ENCODE measurements at places on chromosomes 3 and 15.

- no peak for DNase-seq
Measured at GRCh38 chr3:152428577-152428976, 159.8 kb downstream of the MBNL1 start.

GRCh38 chr3:89954137-89954536 is 846.7 kb downstream of the EPHA3 start:
- no peak for DNase-seq

DNA sequence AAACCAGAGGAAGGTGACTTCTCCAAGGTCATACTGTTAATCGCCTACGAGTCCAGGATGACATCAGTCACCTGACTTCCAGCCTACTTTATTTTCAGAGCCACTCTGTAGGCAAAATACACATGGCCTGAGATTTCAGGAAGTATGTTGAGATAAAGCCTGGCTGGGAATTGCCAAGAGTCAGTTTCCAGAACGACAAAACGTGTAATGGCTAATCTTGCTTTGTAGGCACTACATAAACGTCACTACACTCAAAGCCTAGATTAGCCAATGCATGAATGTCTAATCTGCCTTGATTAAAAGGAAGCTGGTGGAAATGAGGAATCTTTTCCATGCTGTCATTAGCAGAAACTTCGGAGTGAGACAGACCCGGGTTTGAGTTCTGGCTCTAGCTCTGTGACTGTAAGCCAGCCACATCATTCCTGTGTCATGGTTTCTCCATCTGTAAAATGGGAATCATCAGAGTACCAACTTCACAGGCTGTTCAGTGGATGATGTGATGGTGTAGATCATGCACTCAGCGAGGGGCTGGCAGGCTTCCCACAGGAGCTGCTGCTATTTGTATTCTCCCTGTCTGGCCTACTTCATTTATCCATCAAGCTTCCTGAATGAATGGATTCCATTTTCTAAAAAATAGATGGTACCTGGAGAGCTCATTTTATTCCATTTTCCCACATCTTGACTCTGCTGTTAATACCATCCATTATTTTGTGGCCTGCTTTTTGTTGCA is 241.9 kb downstream of the XXYLT1 start:
- DNase-seq: no peak

DNA sequence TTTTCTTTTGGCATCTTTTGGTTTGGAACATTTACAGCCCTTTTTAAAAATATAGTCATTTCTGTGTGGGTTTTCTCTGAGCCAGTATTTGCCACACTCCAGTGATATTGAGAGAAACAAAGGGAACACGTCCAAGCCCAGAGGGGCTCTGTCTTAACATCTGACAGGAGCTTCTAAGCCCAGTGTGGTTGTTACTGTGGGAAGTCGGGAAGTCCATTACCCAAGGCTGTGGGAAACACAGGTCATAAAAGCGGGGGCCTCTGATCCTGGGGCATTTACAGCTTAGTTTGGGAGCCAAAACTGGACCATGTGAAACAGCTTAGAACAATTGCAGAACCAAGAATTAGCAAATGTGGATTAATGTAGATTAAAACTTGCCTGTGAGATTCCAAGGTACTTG is 123.0 kb downstream of the PTPRG start:
- no peak for DNase-seq

DNA sequence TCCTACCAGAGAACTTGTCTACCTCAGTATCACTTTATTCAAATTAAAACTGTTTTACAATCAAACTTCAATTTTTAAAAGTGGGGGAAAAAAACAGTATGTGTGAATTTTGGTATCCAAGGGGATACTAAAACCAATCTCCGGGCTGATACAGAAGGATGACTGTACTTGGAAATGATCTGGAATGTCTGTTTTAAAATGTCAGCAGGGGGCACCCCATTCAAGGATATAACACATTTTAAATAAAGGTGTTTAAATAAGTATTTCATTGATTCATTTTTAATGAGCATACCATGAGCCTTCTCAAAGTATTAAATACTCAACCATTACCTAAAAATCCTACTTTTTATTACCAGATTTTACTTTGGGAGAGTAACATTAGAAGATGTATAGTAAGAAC is 67.9 kb downstream of the ULK4 start:
- DNase-seq: peak; percentile 42

DNA sequence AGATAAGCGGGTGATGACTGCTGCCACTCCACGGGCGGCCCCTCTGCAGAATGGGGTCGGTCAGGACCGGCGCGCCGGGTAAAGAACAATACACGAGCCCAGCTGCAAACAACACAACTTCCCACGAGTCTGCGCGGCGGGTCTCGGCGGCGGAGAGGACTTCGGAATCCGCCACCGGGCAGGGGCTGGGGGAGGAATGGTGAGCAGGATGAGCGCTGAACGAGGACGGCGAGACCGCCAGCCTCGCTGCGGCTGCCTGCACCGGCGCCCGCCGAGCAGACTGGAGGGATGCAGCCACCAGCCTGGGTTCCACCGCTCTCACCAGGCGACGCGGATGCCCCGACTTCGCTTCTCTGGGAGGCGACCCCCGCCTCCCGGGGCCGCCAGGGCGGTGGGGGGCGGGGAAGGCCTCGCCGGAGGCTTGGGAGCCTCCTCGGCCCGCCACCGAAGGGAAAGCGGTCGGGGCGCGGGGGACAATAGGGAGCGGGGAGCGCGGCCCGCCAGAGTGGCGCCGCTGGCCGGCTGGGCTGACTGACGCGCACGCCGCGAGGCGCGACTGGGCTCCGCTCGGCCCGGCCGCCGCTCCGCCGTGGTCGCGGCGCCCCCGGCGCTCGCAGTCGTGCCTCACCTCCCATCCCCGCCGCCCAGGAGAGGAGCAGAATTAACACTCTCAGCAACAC is 515 bp downstream of the ADAM10 start:
- DNase-seq: peak; percentile 31

- DNase-seq: no peak
Measured at GRCh38 chr3:195735036-195735695, 14.4 kb downstream of the MUC20 start.

- DNase-seq: no peak
Measured at GRCh38 chr3:80159990-80160506, 392.2 kb upstream of the ROBO1 start.

GRCh38 chr3:138445236-138445635 is 10.8 kb downstream of the ESYT3 start:
- DNase-seq: no peak

- no peak for DNase-seq
Measured at GRCh38 chr15:73313861-73314260, 54.9 kb downstream of the HCN4 start.

DNA sequence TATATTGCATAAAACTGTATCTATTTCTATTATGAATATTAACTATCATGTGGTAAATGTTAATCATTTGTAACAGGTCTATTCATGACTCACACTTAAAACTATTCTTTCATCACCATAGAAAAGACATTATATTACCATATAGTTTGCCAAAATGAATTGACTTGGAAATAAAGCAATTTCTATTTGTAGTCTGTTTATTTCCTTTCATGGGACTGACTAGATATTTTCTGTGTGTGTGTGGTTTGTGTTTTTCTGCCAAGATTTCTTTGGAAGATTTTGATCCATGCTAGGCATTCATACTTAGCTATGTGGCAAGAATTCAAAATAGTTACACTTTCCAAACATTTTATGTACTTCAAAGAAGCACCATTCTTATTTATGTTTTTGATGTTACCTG is 522.5 kb upstream of the AGTR1 start:
- no peak for DNase-seq

DNA sequence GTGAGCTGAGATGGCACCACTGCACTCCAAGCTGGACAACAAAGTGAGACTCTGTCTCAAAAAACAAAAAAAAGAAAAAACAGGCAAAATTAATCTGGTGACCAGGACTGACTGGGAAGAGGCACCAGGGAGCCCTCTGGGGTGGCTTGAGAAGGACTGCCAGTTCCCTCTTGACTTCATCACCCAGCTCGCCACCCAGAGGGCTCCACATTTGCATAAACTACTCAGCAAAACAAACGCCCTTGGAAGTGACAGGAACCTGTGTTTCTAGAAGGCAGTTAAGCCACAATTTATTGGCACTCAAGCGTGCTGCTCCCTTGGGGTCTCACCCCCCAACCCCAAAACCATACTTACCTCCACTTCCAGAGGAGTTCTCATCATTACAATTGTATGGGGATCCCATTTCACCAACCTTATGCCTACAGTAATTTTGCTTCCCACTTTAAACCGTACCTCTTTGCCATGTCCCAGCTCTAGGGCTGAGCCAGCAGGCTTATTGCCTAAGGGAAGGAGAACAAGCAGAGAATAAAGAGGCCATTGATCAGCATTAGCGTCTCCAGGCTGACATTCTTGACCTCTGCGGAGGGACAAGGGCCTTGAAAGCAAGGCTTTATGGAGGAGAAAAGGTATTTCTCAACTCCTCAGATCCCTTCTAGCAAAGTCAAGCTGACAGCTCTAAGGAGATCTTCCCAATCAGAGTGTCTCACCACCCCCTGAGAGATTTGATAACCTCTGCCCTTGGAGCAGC is 357.4 kb downstream of the SHQ1 start:
- no peak for DNase-seq

DNA sequence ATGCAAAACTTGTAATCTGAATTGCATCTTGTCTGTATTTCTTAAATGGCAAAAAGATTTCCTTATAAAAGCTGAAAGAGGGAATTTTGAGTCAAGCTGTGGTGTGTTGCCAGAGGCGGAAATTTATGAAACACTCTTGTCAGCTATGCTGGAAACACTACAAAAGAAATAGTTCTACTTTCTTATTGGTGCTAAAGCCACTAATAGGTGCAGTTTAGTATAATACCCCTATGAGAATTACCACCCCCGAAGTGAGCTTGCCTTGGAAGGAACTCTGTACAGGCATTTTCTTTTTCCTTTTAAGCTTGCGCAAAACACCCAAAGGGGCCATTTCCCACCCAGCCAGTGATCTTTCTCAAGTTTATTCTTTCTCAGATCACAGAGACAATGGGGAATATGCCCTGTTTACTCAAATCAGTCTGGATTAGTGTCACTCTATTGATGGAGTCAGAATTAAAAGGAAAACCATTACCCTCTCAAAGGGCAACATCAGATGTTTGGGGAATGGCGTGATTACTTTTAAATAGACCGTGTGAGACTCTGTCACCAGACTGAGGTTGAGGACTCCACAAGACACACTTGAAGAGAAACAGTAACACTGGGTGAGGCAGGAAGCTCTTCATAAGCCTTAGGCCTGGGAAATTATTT is 166.0 kb downstream of the TP63 start:
- no peak for DNase-seq

GRCh38 chr3:29214009-29214658 is 66.7 kb upstream of the RBMS3 start:
- DNase-seq: no peak

DNA sequence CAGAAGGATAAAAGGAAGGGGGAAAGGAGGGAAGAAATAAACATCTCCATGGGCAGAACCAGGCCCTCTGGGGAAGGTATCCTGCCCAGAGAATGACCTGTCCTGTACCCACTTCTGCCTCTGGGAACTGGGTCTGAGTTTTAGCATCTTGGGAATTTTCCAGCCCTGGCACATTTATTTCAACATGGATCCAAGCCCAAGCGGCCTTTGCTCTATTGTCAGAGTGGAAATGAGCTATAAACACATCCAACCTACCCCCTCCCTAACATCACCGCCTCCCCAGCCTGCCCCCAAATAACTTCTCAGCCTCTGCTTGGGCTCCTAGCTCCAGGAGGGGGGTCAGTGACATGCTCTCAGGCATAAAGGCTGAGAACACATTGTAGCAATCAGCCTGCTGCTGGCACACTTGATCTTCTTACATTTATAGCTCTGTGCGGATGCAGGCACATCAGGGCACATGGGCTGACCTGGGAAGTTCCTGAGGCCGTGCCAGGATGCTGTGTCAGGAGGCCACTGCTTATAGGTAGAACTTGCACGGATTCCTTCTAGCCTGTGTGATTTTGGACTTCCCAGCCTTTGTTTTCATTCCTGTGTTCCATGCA is 4.6 kb upstream of the OXTR start:
- DNase-seq: no peak

GRCh38 chr15:100944244-100944895 is 25.2 kb downstream of the LRRK1 start:
- no peak for DNase-seq

GRCh38 chr15:76060118-76060989 is 569 bp downstream of the TMEM266 start:
- peak; percentile 32 for DNase-seq

GRCh38 chr15:99983886-99984286 is 250.6 kb upstream of the LYSMD4 start:
- DNase-seq: no peak

DNA sequence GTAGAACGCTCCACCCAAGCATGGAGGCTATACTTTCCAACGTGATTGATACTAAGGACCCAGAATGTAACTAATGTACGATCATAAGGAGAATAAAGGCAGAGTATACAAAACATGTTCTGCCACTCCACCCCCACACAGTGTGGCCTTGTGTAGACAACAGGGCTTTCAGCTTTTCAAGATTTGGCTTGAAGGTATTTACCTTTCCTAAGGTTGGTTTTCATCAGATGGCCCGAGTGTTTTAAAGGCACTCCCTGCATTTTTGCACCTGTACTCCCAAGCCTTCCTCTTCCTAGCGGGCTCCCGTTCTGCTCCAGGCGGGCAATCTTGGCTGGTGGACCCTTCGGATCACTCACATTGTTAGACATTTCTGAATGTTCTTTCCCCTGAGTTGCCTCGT is 4.6 kb downstream of the SATB1 start:
- no peak for DNase-seq

- peak; percentile 54 for DNase-seq
Measured at GRCh38 chr3:10223676-10224639, 24.3 kb upstream of the TATDN2 start.

- no peak for DNase-seq
Measured at GRCh38 chr15:31374489-31374888, 47.9 kb downstream of the KLF13 start.

- no peak for DNase-seq
Measured at GRCh38 chr3:40939741-40940130, 259.6 kb upstream of the CTNNB1 start.

- DNase-seq: no peak
Measured at GRCh38 chr3:134621854-134622253, 29.0 kb downstream of the KY start.

DNA sequence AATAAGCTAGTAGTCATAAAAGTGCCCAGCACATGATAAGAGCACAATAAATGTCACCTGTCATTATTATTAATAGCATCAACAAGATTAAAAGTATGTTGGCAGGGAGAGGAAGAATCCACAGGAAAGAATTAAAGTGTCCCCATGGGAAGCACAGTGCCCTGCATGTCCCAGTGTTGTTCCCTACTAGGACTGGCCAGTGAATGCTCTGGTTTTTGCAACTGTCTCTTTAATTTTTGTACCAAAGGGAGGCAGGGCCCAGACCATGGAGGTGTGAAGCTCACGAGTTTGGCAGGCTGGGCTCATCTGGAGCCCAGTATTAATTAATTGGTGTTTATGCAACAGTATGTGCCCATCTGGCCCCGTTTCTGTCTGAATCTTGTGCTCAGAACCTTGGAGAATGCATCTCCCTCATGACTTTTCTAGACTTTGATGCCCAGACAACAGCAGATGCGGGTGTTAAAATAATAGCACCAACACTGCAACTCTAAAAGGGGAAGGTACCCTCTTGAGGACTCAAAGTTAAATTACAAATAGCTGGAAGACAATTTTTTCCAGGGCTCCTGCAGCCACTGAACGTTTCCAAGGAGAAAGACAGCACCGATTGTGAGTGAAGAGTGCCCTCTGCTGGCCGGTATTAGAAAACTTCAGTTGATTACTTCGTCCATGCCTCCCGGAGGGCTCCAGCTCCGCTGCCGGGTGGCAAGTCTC is 71.9 kb upstream of the SPATA12 start:
- peak; percentile 74 for DNase-seq

GRCh38 chr3:14124223-14124614 is 451 bp downstream of the CHCHD4 start:
- peak; percentile 66 for DNase-seq

- no peak for DNase-seq
Measured at GRCh38 chr3:194588741-194589140, 44.5 kb downstream of the TMEM44 start.

GRCh38 chr3:67302489-67302888 is 304.4 kb downstream of the KBTBD8 start:
- DNase-seq: no peak

Measured in CD4-positive, alpha-beta T cell treated with Interleukin-12 subunit alpha and Interleukin-12 subunit beta, for 1 hour (primary cell).